ENCODE measurements at places on chromosomes 3 and 15. TPM values are rescaled to one million over a fixed set of nuclear protein-coding genes. Genes with fewer than 3 reads are reported as not detected.
A peak's percentile ranks its signal among the peaks of the same experiment; 100 is the strongest.

GRCh38 chr3:142608631-142609030, 12.4 kb downstream of the PLS1 start:
- H3K27ac ChIP-seq = no peak overlapping the region
- no peak overlapping the region for H3K4me3 ChIP-seq
- no peaks in the 10 kb centered on the region for H3K27me3 ChIP-seq
- no peaks in the 10 kb centered on the region for H3K4me1 ChIP-seq
- no peak for DNase-seq

DNA sequence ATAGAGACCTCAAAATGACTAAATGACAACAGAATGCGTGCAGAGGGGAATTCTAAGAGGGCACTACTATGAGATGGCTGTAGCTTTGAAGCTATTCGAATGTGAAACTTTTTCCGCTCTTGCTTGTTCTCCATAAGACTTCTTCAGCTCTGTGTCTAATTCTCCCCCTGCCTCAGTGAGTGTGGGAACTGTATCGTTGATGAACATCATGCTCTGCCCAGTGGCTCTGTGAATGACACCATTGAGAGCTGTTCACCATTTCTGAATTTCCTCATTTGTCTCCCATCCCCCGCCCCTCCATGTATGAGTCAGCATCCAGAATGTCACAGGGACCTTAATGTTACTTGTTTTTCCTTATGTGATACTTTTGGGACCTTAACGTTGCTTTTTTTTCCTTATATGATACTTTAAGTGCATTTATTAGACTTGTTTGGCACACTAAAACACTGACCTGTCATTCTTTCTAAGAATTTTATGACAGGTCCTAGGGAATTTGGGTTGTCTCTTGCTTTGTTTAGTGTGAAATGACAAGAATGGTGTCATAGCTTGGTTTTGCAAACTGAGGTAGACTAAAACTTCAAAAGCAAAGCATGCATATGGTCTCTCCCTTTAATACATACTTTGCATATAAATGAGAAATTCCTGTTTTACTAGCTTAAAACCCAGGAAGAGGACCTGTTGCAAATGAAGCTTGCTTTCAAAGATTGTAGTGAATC, 99.6 kb downstream of the FNDC3B start:
- DNase-seq = peak; percentile 82
- H3K27ac ChIP-seq = peak overlapping the region; percentile 67
- H3K36me3 ChIP-seq = no peaks in the 10 kb centered on the region
- no peak overlapping the region for H3K4me3 ChIP-seq
- no peaks in the 10 kb centered on the region for H3K27me3 ChIP-seq

GRCh38 chr3:167184511-167184910, 195.6 kb downstream of the ZBBX start:
- no peak overlapping the region for H3K27ac ChIP-seq
- DNase-seq = no peak
- no peak overlapping the region for H3K4me3 ChIP-seq
- no peaks in the 10 kb centered on the region for H3K36me3 ChIP-seq
- H3K4me1 ChIP-seq = no peaks in the 10 kb centered on the region

- no peak overlapping the region for H3K4me3 ChIP-seq
- no peak for DNase-seq
- no peaks in the 10 kb centered on the region for H3K4me1 ChIP-seq
- H3K27ac ChIP-seq = no peak overlapping the region
These were observed 342.3 kb upstream of the CFAP20DC start for GRCh38 chr3:59392116-59392515.

DNA sequence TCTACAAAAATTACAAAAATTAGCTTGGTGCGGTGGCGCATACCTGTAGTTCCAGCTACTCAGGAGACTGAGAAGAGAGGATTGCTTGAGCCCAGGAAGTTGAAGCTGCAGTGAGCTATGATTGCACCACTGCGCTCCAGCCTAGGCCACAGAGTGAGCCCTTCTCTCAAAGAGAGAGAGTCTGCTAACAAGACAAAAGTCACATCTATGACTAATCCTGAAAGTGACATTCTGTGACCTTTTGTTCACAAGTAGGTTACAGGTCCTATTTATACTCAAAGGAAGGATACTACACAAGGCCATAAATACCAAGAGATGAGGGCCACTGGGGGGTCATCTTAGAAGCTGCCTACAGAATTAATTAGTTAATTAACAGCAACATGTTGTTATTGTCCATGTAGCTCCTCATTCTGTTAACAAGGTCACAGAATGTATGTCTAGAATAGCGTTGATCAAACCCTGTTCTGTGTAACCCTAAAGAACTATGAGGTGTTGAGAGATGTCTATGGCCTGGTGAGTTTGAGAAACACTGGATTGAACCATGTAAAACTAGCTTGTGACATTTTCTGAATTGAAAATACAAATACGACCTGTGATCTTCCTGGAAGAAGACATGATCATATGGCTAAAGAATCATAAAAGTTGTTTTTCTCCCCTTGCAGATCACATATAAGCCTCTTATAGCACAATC, 97.0 kb downstream of the SAMMSON start:
- H3K27ac ChIP-seq = no peak overlapping the region
- no peaks in the 10 kb centered on the region for H3K4me1 ChIP-seq
- no peak overlapping the region for H3K4me3 ChIP-seq
- H3K27me3 ChIP-seq = no peaks in the 10 kb centered on the region
- DNase-seq = no peak

Gene PIGB
- total RNA-seq = 3.2 TPM

GRCh38 chr15:84398763-84399701, 163.5 kb downstream of the GOLGA6L4 start:
- no peaks in the 10 kb centered on the region for H3K27me3 ChIP-seq
- DNase-seq = peak; percentile 43
- no peaks in the 10 kb centered on the region for H3K4me1 ChIP-seq
- H3K27ac ChIP-seq = no peak overlapping the region

GRCh38 chr15:88975891-88976290, 62.7 kb upstream of the MFGE8 start:
- no peaks in the 10 kb centered on the region for H3K4me1 ChIP-seq
- H3K27me3 ChIP-seq = no peaks in the 10 kb centered on the region
- no peak for DNase-seq
- no peaks in the 10 kb centered on the region for H3K36me3 ChIP-seq
- no peak overlapping the region for H3K27ac ChIP-seq

Gene MLF1
- 117 TPM for total RNA-seq

Gene LYZL4
- total RNA-seq = not detected

DNA sequence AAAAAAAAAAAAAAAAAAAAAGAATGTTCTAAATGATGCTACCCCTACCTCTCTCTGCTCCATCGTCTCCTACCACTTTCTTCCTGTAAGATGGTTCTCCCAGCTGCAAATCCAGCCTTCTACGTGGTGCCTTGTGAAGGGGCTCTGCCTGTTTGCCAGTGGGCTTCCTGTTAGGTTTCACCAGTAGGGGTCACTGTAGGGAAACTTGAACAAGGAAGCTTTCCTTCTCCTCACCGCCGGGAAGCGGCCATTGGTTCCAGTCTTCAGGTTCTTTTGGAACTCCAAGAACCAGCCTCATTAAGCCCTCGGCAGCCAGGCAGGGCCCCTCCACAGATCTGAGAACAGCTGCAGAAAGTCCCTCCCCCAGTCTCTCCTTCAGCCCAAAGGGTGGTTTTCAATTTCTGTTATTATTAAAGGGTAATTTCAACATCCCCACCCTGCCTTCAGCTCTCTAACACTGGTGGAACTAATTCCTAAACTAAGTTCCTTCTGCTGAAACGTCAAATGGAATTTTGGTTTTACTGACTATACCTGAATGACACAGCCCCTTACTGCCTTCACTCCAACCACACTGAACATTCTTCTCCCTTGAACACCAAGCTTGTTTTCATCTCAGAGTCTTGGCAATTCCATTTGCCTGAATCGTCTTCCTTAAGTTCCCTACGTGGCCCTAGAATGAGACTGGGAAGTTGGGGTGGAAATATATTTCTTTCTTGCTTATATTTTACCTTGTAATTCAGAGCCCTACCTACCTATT, 13.5 kb downstream of the MCCC1 start:
- H3K4me3 ChIP-seq = no peak overlapping the region
- H3K27me3 ChIP-seq = no peaks in the 10 kb centered on the region
- H3K27ac ChIP-seq = no peak overlapping the region
- DNase-seq = no peak

Gene UTS2B
- total RNA-seq = 0.39 TPM

GRCh38 chr15:83372434-83372891, 74.7 kb upstream of the SH3GL3 start:
- H3K4me3 ChIP-seq = no peak overlapping the region
- H3K27ac ChIP-seq = no peak overlapping the region
- no peak for DNase-seq
- H3K36me3 ChIP-seq = no peaks in the 10 kb centered on the region
- H3K27me3 ChIP-seq = no peaks in the 10 kb centered on the region
- H3K4me1 ChIP-seq = no peaks in the 10 kb centered on the region

Gene CFAP100
- total RNA-seq = not detected

GRCh38 chr15:74458473-74458872, 2.5 kb downstream of the UBL7 start:
- peaks cover 17% of the 10 kb centered on the region for H3K4me1 ChIP-seq
- H3K36me3 ChIP-seq = peaks cover 42% of the 10 kb centered on the region
- no peaks in the 10 kb centered on the region for H3K27me3 ChIP-seq
- no peak overlapping the region for H3K4me3 ChIP-seq
- DNase-seq = no peak
- H3K27ac ChIP-seq = no peak overlapping the region

Gene RASGRP1
- 4.4 TPM for total RNA-seq

GRCh38 chr15:96296264-96296663, 34.2 kb upstream of the NR2F2 start:
- DNase-seq = no peak
- H3K4me1 ChIP-seq = no peaks in the 10 kb centered on the region
- no peak overlapping the region for H3K27ac ChIP-seq
- H3K27me3 ChIP-seq = no peaks in the 10 kb centered on the region
- H3K36me3 ChIP-seq = no peaks in the 10 kb centered on the region

DNA sequence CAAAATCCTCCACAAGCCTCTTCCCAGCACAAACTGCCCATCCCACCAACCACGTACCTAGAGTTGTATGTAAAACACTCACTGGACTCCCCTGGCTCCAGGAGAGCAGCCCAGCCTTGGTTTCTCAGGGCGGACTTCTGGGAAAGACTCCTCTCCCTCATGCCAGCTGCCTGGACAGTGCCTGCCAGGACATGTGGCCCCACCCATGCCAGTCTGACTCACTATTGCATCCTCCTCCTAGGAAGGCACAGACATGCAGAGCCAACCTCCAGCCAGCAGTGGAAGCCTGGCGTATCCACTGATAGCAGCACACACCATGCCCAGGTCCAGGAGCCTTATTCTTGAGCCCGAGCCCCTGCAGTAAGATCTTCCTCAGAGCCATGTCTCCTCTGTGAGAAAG, 8.6 kb downstream of the PKM start:
- DNase-seq = no peak
- H3K27me3 ChIP-seq = no peaks in the 10 kb centered on the region
- peaks cover 32% of the 10 kb centered on the region for H3K36me3 ChIP-seq
- no peak overlapping the region for H3K4me3 ChIP-seq
- H3K27ac ChIP-seq = peak overlapping the region; percentile 45
- H3K4me1 ChIP-seq = no peaks in the 10 kb centered on the region

DNA sequence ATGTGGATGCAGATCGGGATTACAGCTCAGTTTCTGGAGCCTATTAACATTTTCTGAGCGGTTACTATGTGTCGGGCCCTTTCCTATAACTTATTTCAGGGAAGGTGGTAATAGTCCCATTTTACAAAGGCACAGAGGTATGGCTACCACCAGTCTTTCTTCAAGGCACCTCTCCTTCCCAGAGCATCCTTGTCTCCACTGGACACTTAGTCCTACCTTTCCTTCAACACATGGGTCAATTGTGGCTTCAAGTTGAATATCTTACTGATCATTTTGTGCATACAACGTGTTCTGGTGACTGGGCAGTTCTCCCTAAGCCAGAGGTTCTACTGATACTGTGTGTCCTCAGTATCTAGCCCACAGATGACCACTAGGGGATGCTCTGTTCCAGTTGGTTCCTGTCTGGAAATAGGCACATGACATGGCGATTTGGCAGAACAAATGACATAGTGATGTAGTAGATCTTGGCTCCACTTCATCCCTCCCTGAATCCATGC, 60.7 kb upstream of the CMTM8 start:
- peaks cover 9% of the 10 kb centered on the region for H3K4me1 ChIP-seq
- DNase-seq = peak; percentile 64
- H3K27ac ChIP-seq = no peak overlapping the region
- no peak overlapping the region for H3K4me3 ChIP-seq
- no peaks in the 10 kb centered on the region for H3K27me3 ChIP-seq
